ENCODE measurements at places on chromosomes 12 and 14.

DNA sequence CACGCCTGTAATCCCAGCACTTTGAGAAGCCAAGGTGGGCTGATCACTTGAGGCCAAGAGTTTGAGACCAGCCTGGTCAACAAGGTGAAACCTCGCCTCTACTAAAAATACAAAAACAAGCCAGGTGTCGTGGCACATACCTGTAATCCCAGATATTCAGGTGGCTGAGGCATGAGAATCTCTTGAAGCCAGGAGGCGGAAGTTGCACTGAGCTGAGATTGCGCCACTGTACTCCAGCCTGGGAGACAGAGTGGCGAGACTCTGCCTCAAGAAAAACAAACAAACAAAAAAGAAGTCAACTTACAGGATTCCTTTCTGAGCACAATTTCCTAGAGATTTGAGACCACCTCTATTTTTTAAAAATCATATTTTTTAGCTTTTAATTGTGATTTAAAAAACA lies 45.3 kb downstream of the DGLUCY start:
- no peak for DNase-seq

- DNase-seq: no peak
Observed at GRCh38 chr14:90354551-90355298, 23.0 kb upstream of the NRDE2 start.

DNA sequence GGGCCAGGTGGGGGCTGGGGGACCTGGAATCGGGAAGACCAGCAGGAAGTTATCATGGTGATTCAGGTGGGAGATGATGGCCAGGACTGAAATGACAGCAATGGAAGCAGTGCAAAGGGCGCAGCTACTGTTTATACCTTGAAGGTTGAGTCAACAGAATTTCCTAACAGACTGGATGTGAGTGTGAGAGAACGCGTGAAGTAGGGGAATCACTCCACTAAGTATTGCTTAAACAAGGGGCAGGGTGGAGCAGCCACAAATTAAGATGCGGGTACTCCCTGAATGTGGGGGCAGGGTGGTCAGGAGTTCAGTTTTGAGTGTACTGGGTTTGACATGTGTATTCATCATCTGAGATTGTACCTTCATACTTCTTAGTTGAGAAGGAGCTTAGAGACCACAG lies 45.1 kb downstream of the MYF5 start:
- no peak for DNase-seq

- no peak for DNase-seq
Observed at GRCh38 chr14:81452341-81453133, 52.4 kb upstream of the STON2 start.
